HEK293T (cell line): ENCODE measurements at places on chromosomes 5 and 9.

GRCh38 chr5:169610606-169611005 lies 26.5 kb upstream of the DOCK2 start:
- DNase-seq, result no peak

DNA sequence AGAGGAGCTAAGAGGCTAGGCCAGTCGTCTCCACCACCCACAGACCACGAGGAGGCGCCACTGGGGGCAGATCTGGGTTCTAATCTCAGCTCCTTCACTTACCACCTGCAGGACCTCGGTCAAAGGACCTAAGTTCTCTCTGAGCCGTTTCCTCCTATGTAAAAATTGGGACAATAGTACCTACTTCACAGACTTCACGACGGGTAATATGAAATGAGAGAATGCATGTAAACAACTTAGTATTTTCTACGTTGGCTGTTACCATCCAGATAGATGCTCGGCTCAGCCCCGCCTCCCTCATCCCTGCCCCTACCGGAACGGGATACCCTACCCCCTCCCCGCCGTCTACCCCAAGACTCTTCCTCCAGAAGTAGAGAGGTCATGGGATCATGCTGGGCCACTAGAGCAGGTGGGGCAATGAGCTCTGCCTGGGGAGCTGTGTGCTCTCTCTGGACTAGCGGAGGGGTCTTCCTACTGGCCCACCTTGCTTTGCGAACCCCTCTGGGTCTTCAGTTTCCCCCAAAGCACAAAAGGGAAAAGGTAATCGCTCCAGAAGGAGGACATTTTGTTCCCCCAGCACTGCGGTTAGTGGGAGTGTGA lies 541 bp downstream of the GNPDA1 start:
- peak; percentile 67 for DNase-seq

GRCh38 chr5:18050345-18050744 lies 416.1 kb downstream of the TAF11L14 start:
- no peak for DNase-seq

- DNase-seq, result no peak
Observed at GRCh38 chr9:125652759-125653158, 54.2 kb downstream of the MAPKAP1 start.
